CD4-positive, alpha-beta T cell treated with Interleukin-1 beta for 1 hour (primary cell): ENCODE measurements at places on chromosomes 1 and 21.

DNA sequence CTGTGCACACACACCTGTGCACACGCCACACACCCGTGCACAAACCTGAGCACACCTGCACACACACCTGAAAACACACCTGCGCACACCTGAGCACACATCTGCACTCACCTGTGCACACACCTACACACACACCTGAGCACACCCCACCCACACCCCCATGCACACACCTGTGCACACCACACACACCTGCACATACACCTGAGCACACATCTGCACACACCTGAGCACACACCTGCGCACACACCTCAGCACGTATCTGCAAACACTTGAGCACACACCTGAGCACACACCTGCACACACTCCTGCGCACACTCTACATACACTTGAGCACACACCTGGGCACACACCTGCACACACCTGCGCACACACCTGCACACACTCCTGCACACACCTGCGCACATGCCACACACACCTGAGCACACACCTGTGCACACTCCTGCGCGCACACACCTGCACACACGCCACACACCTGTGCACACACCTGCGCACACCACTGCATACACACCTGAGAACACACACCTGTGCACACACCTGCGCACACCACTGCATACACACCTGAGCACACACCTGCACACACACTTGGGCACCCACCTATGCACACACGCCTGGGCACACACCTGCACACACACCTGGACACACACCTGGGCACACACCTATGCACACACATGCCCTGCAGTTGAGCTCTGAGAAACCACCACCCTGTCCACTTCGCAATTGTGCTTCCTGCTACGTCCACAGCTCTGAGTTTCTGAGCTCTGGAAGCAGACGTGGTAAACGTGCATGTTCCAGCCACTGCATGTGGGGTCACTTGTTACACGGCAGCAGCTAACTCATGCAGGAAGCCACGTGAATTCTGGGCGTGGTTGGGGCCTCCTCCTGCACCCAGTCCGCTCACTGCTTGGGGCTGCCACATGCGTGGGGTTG lies 8.0 kb upstream of the C1orf159 start:
- no peak for DNase-seq

DNA sequence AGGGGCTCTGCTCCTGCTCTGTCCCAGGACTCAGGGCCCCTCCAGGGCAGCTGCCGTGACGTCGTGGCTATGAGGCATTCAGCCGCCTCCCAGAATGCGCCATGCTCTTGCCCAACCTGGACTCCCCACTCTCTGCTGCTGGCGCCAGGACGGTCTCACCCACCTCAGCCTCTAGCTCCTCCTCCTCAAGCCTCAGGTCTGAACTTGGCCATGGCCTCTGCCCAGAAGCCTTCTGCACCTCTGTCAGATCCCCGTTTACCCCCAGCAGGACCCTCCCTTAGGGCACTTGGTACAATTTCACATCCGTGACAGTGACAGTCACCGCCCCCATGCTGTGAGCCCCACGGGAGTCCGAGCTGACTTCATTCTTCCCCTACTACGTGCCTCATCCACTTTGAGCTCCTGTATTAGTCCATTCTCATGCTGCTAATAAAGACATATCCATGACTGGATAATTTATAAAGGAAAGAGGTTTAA lies 4.9 kb downstream of the CSTB start:
- DNase-seq = no peak

DNA sequence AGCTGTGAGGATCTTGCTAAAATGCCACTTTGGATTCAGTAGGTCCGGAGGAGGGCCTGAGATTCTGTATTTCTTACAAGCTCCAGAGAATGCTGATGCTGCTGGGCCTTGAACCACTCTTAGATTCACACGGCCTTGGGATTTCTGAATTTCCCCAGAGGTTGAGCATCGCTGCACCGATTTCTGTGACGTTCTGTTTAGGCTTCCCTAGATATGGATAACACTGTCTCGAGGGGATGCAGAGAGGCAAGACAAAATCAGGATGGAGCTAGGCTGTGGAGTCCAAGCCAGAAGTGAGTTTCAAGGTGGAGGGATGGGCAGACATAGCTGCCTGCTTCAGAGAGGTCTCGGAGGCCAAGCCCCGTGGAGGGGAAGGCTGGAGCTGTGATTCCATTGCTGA lies 415.9 kb upstream of the PROX1 start:
- DNase-seq = no peak

GRCh38 chr1:183609313-183609712 lies 19.1 kb upstream of the NCF2 start:
- peak; percentile 55 for DNase-seq

GRCh38 chr1:165763442-165763841 lies 5.2 kb downstream of the TMCO1 start:
- DNase-seq = no peak

DNA sequence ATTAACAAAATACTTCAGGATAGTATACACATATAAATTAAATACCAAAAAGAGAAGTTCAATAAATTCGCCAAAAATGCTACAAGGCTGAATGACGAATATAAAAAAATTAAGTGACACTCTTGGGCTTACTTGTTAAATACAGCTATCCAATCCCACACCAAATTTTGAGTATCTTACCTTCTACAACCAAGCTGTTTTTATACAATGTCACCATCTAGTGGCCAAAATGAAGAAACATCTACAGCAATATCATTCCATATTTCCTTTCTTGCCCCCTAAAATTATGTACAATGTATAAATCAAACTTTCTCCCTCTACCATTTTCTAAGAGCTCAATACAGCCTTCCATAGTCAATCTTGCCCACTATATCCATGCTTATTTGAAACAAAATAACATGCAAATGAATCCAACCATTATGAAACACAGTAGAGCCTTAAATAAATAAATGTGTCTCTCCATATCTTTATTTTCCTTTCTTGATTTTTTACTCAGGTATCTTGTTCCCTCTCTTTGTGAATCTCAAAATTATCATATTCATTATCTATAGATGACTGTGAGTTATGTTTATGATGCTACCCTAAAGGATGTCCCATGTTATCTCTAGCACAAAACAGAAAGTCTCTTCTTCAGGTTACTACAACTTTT lies 86.3 kb downstream of the ACBD6 start:
- no peak for DNase-seq

DNA sequence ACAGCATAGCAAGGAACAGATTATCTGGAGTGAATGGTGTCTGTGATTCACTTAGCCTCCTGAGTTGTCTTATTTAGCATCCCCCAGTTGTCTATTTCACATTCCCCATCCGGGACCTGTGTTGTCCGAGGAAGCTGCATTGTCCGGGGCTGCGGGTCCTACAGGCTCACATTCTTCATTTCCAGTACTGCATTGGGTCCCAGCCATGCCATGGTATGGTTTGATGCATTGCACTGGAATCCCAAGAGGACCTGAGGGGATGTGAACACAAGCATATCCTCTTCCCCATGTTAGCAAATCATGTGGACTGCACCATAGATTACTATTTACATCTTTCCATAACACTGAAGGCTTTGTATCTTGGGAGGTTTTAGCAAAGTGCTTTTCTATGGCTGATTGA lies 48.2 kb upstream of the PRELP start:
- DNase-seq = no peak

DNA sequence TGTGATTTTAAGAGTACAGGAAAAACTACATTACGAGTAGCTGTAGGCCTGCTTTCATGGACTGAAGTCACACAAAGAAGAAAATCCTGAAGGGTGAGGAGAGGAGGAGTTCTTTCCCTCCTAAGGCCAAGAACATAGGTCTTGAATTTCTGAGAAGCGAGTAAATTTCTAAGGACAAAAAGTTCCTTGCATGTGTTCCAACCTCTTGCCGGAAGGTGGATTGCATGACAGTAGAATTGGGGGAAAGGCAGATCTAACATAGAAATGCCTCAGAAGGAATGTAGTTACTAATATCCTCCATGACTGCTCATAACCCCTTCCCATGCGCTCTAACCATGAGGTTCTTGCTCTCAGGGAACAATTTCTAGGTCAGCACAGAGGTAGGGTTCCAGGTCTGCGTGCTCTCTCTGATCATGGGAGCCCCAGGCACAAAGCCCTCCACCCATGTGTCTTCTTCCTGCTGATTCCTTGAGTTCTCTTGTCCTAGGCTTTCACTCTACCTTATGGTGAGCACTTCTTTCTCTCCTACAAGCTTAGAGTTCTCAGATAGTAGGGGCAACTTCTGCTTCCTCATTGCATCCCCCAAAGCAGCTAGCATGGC lies 13.7 kb downstream of the CD2 start:
- no peak for DNase-seq

DNA sequence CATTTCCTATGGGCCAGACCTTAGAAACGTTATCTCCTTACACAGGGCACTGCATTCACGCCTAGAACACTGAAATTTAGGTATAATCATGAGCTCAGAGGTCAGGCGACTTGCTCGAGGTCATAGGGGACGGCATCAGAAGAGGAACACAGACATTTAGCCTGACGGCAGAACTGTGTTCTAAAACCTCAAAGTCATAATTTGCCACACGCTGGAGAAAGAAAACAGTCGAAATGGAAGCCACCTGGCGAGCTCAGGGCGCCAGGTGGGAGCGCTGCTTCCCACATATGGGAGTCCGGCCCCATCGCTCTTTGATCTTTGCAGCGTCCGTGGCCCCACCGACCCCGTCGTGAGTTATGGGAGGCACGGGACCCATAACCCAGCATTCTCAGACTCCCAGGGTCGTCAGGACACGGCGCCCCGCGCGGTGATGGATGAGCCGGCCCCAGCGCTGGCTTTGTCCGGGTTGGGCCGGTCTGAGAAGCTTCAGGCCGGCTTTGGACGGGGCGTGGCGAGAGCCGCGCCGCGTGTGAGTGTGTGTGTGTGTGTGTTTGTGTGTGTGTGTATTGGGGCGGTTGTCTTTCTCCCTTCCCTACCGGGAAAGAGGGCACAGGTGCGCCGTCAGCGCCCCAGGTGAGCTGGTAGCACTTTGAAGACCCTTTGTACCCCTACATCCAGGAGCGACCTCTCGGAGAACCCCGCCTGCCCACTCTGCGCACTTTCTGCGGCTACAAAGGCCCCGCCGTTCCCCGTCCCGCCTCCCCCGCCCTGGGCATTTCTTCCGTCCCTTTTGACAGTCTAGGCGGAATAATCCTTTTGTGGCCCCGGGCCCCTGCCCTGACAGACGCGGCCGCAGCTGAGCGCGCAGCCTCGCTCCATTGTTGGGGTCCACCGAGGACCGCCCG lies 861 bp upstream of the DRAXIN start:
- DNase-seq = no peak

GRCh38 chr1:21313203-21313885 lies 23.1 kb upstream of the ECE1 start:
- no peak for DNase-seq

DNA sequence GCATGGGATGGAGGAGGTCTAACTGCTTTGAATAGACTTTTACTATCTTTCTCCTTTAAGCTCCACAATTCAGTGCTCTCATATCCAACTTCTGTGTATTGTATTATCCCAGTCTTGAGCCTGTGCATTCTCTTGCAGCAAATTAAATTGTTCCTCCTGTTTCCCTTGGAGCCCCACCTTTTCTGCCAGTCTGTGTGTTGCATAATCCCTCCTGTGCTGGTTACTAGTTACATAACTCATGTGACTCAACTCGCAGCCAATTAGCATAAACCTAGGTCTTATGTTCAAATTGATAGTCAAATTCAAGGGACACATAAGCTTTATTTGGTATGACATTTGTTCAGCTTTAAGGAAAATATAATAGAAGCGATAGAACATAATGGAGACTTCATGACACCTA lies 1863.5 kb downstream of the MRPL39 start:
- no peak for DNase-seq

- DNase-seq = no peak
Observed at GRCh38 chr1:155008015-155008941, 5.7 kb downstream of the ZBTB7B start.

DNA sequence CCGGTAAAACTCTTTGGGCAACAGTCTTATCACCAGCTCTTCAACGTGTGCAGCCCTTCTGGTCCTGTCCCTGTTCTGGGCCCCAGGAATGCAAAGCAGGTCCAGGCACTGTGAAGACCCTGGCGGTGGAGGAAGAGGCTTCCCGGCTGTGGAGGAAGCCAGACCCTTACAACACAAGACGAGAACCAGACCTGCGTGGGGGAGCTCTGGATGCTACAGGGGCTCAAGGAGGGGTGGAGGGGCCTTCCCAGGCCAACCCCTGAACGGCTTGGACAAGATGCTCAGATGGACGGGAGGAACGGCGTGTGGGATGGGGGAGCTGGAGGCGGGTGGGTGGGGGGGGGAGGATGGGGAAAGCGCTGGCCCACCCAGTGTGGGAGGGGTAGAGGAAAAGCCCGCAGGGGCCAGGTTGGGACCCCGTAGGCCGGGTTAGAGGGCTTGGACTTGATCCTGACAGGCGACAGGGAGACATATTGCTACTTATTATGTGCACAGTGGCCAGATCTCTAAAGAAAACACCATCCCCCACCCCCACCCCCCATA lies 5.1 kb upstream of the OLIG2 start:
- no peak for DNase-seq

- DNase-seq = no peak
Observed at GRCh38 chr1:111275079-111275478, 15.6 kb upstream of the CHIA start.

DNA sequence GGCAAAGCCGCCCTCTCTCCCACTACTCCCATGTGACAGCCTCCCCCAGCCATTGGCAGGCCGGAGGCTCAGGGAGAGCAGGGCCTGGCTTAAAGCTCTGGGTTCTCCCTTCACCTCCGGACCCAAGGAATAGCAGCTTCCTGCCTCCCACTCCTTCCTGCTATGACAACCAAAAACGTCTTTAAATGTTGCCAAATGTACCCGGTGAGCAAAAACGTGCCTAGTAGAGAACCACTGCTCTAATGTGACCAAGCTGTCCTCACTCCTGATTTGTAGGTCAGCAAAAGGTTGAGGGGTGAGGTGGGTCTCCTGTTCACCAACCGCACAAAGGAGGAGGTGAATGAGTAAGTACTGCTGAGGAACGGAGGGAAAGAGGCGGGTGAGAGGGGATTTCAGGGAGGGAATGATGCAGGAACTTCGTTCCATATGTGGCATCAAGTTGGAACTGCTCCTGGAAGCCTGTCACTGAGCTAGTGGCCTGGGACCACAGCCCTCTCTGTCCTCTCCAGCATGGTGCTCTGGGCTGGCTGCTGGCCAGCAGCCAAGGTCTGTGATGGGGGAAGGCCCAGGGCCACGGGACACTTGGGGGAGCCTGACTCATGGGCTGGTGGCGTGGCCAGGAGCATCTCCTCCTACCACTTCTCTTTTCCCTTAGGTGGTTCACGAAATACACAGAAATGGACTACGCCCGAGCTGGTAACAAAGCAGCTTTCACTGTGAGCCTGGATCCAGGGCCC lies 5.7 kb downstream of the MRTO4 start:
- DNase-seq = no peak
